ENCODE measurements at places on chromosomes 3 and 15.

GRCh38 chr3:40695848-40696247, 171.1 kb downstream of the ZNF621 start:
- no peak for DNase-seq

DNA sequence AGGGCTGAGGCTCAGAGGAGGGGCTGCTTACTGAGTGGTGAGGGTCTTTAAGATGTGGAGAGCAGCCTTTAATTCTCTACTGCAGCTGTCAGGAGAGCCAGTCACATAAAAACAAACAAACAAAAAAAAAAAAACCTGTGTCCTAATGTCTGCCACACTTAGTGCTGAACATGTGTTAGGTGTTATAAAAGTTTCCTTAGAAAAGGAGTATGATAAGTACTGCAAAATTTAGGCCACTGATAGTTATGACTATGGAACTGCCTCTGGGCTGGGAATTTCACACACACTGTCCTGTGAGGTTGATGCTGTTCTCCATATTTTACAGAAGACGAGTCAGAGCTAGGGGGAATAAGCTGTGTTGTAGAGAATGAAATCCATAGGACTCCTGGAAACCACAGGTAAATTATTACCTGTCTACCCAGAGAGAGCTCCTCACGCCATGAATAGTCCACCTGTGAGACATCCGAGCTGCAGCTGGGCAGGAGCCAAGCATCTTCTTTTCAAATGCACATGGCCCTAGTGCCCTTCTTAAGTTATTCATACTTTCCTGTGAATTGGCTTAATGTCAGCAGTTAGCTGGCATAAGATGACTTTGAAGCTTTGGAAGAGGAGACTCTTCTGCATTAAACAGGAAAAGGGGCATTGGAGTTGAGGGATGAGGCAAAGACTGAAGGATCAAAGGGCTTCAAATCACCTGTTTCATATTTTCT, 34.5 kb upstream of the SKOR1 start:
- peak; percentile 7 for DNase-seq

DNA sequence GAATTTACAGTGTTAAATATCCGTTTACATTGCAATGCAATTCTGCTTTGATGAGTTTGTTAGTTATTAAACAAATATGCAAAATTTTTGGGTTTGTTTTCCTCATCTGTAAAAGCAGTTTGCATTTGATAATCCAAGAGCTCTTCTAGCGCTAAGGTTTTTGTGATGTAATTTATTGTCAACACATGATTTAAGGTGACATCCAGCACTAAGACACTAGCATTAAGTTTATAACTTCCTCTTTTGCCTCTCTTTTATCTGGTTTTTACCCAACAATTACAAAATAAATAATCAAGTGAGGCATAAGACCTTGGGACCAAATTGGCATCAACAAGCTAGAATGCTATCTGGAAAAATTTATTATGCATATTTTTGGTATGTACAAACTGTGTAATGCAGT, 969 bp upstream of the DNAJC19 start:
- DNase-seq, result no peak

GRCh38 chr3:6396631-6397030, 464.3 kb upstream of the GRM7 start:
- no peak for DNase-seq

DNA sequence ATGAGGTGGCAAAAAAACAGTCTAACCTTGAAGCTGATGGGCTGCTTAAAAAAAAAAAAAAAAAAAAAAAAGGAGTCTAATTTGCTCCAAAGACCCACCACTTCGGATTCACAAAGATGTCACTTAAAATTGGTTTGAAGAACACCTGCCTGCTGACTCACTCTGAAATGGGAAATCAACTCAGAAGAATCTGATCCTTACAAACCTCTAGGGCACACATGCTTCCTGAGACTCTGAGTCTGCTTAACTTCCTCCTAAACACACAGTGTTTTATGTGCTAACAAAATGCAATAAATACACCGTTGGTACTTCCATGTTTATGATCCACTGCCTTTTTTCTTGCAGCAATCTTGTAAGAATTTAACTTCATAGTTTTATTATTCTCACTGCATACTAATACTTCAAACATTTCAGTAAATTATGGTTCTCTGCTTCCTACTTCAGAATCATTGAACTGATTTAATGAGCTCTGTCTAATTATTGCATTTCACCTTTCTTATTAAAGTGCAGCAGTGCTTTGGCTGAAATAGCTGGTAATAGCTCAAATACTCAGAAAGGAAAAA, 73.0 kb upstream of the FRMD4B start:
- no peak for DNase-seq

DNA sequence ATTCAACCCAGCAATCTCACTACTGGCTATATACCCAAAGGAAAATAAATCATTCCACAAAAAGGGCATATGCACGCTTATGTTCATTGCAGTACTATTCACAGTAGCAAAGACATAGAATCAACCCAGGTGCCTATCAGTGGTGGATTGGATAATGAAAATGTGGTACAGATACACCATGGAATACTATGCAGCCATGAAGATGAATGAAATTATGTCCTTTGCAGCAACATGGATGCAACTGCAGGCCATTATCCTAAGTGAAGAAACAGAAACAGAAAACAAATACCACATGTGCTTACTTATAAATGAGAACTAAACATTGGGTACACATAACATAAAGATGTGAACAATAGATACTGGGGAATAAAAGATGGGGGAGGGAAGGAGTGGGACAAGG, 606.4 kb upstream of the GRM7 start:
- no peak for DNase-seq

DNA sequence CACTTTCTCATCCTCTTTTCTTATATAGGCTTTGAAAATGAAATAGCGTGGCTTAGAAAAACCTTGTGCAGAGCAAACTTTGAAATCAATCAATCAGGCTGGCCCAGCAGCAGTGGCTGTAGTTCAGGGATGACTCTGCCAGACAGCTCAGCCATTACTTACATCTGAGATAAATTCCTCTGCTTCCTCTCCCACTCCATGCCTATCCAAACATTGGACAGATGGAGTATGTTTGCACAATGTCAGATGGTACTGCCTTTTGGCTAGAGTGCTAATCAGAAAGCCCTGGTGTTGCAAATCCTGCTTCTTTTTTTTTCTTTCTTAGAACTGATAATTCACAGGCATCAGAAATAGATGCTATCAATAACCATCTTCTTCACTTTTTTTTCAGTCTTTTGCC, 1065.1 kb downstream of the AGBL1 start:
- DNase-seq, result peak; percentile 34

DNA sequence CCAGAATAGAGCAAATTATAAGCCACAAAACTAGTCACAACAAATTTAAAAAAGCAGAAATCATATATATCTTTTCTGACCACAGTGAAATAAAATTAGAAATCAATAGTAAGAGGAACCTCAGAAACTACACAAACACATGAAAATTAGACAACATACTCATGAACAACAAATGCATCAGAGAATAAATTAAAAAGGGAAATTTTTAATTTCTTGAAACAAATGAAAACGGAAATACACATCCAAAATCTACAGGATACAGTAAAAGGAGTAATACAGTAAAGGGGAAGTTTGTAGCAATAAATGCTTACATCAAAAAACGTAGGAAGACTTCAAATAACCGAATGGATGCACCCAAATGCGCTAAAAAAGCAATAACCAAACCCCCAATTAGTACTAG, 19.2 kb downstream of the NME9 start:
- no peak for DNase-seq

- DNase-seq, result no peak
These were observed 161.4 kb upstream of the NANOGP8 start for GRCh38 chr15:35246451-35246850.

DNA sequence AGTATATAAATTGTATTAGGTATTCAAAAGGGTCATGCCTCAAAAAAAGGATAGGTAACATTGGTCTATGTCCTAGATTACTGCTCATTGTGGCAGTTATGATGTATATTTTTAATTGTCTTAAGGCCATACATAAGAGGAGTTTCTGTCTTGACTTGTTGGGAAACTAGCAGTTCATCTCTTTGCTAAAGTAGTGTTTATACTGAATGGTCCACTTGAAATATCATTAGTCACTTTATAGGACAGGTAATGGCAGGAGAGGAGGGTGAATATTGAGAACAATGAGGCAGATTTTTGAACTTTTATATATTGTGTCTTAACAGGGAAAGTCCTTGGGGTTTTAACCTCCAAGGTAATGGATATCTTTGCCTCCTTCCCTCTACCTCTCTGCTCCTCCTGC, 58.4 kb downstream of the TP63 start:
- no peak for DNase-seq

GRCh38 chr3:64240396-64240795, 15.1 kb upstream of the PRICKLE2 start:
- no peak for DNase-seq

- DNase-seq, result no peak
These were observed 214.5 kb downstream of the MTHFS start for GRCh38 chr15:79682285-79682684.

DNA sequence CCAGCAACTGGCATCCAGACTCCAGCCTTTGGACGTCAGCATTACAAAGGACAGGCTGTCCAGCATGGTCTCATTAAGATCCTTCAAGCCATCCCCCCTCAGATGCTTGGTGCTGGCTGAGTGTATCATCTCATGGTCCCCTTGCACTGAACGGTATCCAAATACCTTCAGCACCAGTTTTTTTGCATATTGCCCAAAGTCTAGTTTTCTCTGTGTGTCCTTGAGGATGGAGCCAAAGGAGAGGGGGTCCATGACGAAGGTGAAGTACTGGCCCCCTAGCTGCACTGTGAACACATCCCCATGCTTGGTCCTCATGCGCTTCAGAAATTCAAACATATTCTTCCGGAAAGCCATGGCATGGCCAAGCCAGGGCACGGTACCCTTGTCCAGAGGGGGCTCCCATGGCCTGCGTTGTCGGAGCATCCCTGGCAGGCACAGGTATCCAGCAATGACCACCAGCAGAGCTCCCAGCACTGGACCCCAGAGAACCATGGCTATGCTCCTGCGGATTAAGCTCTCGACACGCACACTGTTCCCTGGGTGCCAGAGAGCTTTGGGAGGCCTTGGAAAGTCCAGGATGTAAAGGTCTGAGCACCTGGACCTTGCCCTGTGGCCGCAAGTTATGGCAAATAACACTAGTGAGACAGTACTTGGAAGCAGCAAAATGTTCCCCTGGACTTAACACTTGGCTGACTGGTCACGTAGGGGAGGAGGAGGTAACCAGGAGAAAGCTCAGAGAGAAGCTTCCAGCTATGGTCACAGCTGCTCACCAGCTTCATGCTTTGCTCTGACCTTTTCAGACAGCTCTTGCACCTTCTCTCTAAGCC, at the start of gene CYP8B1:
Gene CYP8B1 (minus strand): TSS at position 555 of the 827 bp plus-strand sequence. CDS start 63 bp downstream, at position 492.
- no peak for DNase-seq

- no peak for DNase-seq
These were observed 300.3 kb downstream of the ZBTB20 start for GRCh38 chr3:114846779-114847178.

- DNase-seq, result no peak
These were observed 7.5 kb upstream of the PPP1R14D start for GRCh38 chr15:40836020-40836419.

GRCh38 chr15:39830166-39830565, 47.5 kb upstream of the FSIP1 start:
- no peak for DNase-seq

GRCh38 chr3:71722693-71723092, 2.5 kb downstream of the EIF4E3 start:
- DNase-seq, result no peak

- no peak for DNase-seq
These were observed 24.7 kb upstream of the HHLA2 start for GRCh38 chr3:108271626-108272025.

DNA sequence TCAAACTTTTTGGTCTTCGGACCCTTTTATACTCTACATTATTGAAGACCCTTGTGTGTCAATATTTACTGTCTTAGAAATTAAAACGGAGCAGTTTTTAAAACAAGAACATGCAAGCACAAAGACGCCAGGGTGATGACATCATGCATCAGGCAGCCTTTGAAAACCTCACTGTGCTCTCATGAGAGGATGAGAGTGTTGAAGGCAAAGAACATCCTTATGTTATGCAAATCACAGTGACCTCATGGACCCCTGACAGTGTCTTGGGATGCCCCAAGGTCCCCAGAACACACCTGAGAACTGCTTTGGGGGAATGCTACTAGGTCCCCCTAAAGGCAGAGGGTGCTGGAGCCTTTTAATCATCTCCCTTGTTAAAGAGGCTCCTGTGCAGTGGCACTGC, 51.6 kb downstream of the CHDH start:
- DNase-seq, result no peak

DNA sequence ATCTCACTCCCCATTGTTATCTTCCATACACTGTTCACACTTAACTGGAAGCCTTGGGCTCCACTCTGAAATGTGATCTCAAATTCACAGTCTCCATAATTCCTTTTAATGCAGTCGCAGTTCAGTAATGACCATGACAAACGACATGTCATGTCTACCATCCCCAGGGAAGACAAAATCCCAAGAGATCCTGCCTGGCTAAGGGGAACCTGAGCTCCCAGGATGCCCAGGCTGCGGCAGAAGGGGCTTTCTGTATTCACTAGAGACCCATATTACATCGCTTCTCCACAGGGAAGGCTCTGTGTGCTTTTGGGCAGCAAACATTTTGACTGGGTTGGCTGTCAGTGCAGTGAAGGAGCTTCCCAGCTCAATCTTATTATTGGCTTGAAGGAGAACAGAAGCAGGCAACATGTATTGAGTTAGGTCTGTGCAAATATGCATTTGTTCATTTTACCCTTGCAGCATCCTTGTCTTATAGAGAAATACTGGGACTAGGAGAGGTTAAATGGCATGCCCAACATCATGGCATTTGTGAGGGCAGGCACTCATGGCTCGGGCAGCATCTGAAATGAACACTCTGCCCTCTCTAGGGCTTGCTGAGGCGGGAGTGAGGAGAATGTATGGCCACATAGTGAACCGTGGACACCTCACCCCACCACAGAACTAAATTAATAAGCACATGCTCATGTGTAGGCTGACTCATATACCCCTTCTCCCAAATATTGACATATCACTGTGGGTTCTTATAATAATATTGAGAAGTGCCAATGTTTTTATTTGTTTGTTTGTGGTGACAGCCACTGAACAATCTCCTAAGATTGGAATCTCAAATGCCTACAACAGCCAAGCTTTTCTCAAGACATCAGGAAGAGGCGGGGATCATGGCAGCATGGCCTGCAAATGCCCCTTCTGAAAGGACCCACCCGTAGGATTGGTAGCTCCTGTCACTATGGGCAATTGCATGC, 141.6 kb upstream of the FOXB1 start:
- DNase-seq, result no peak

DNA sequence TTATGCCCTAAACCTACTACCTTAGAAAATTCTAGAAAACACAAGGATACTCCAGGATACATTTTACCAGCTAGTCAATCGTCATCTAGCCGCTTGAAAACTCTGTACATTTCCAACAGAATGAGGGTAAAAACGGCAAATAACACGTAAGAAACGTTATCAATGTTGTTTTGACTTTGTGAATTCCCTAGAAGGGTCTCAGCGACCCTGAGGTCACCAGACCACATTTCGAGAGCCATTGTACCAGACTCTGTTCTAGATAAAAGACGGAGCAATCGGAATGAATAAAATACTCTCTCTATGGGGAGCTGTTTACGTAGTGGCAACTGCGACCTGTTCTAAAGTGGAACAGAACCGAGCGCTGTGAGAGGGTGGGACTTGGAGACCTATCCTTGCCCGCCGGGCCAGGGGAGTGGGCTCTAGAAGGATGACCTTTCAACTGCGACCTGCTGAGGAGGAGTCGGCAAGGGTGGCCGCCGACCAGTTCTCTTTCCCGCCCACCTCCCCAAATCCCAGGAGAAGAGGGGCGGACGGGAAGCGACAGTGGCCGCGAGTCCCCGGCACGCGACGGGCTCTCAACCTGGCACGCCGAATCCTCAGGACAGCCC, 778 bp upstream of the AP4E1 start:
- peak; percentile 24 for DNase-seq

- no peak for DNase-seq
These were observed 22.1 kb downstream of the MYO5A start for GRCh38 chr15:52506549-52506948.

Measured in NCI-H1092 treated with DMSO at 0.1 percent for 48 hours (cell line).